ENCODE measurements at places on chromosomes 11 and 22.

DNA sequence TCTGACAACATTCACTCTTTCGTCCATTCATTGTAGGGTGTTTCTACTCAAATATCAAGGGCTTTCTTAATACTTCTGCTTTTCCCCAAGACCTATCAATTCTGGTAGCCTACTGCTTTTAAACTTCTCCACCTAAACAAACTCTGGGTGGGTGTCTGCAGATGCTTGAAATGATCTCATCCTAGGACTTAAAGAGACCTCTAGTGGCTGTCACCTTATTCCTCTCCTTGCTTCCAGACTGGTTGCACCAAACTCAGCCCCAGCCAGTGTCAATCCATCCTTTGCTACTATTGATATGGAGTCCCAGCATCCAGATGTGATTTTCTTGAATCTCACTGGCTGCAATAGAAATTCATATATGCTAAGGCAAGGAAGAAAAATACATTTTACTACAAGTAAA is 274.7 kb downstream of the NXPE2 start:
- no peak for DNase-seq

DNA sequence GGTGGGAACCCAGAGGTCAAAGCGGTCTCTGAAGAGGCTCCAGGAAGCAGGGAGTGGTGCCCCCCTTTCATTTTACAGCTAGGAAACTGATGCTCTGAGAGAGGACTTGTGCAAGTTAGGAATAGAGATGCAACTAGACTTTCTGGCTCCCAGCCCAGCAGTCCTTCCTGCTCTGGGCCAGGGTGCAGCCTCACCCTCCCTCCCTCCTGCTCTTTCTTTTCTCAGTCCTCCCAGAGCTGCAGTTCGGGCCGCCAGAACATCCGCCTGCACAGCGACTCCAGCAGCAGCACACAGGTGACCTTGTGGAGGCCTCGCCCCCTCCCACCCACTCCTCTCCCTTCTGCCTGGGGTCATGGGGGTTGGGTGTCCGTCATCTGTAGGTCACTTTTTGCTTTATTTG is 51.5 kb downstream of the LHFPL7 start:
- no peak for DNase-seq

DNA sequence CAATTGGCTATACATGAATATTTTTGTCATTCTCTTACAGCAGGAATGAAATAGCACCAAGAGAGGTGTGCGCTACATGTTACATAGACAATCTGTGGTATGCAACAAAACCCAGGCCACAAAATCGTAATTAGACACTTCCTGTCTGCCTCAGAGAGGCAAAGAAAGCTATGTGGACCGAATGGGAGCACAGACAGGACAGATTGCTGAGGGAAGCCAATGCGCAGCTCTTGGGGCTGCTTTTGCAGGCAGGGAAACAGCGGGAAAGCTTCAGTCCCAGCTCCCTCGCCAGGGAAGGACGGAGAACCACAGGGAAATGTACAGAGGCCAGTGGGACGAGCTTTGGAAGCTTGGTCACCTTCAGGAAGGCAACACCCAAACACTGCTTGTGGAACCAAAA is 40.9 kb downstream of the SERPINH1 start:
- DNase-seq = no peak

GRCh38 chr11:65776196-65776595 is 4.6 kb downstream of the AP5B1 start:
- no peak for DNase-seq

- DNase-seq = no peak
Measured at GRCh38 chr11:67429038-67429668, 859 bp downstream of the RPS6KB2 start.

GRCh38 chr22:23232094-23232905 is 52.0 kb downstream of the BCR start:
- no peak for DNase-seq

GRCh38 chr11:119416606-119417580 is 6.1 kb downstream of the THY1 start:
- DNase-seq = no peak

DNA sequence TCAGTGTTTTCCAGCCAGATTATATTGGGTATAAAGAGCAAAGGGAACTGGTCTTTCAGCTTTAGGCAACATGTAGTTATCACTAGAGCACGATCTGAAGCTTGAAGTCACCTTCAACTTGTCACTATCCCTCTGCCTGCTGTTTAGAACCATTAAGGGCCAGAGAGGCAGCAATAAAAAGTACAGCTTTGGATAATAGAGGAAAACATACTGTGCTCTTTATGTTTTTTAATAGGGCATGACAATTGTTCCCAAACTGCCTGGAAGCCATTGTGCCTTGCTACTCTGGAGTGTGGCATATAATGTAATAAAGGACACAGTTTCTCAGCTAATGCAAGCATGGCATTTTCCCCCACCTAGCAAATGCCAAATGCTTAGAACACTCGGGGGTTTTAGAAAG is 1912.0 kb upstream of the RAG2 start:
- no peak for DNase-seq

DNA sequence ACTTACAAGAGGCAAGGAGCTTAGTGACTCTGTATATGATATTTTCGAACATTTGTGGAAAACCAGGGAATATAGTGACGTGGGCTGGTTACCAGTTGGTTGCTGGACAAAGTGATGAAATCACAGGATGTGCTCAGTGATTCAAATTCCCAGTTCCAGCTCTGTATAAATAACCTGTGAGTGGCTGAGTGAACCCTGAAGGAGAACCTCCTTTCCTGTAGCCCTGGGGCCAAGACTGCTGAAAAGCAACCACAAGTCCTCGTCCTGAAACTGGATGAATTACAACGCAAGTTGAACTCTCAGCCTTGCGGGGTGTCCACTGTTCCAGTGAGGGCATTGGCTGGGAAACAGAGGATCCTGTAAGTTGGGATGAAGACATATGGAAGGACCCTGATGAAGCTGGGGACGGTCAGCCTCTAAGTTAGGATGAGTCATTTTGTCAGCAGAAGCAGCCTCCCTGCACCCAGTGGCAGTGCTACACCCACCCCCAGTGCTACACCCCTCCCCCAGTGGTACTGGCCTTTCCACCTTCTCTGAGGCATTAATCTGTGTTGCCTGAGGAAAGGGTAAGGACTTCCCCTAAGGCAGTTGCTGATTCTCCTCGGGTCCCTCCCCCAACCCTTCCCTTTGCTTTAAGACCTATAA is 22.0 kb upstream of the CD81 start:
- no peak for DNase-seq

DNA sequence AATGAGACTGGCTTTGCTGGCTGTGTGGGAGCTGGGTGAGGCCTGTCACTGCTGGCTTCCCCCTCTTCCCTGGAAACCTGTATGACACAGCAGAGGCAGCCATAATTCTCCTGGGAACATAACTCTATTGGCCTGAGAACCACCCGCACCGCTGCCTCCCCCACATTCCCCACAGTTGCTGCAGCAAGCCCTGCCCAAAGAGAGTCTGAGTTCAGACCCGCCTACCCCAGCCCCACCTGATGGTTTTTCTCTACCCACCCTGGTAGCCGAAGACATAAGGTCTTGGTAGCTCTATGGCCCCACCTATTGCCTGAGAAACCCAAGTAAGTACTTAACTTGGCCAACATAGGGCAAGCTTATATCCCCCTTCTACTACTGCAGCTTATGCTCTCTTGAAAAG is 174.8 kb downstream of the C11orf91 start:
- DNase-seq = no peak

DNA sequence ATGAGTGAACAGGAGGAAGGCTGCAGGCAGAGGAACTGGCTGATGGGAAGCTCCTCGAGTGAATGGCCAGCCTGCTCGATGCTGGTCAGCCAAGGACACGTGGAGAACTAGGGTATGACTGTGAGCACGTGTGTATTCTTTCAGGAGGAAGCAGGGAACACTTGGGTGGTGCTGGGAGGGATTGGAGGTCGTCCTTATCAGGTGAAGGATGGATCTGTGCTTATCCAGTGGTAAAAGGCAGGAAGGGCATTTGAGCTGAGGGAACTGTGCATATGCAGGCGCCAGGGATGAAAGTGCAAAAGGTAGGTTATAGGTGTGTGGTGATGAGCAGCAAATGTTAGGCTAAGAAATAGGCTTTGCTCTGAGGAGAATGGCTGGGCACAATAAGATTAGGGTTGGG is 9.7 kb upstream of the SLCO2B1 start:
- no peak for DNase-seq

DNA sequence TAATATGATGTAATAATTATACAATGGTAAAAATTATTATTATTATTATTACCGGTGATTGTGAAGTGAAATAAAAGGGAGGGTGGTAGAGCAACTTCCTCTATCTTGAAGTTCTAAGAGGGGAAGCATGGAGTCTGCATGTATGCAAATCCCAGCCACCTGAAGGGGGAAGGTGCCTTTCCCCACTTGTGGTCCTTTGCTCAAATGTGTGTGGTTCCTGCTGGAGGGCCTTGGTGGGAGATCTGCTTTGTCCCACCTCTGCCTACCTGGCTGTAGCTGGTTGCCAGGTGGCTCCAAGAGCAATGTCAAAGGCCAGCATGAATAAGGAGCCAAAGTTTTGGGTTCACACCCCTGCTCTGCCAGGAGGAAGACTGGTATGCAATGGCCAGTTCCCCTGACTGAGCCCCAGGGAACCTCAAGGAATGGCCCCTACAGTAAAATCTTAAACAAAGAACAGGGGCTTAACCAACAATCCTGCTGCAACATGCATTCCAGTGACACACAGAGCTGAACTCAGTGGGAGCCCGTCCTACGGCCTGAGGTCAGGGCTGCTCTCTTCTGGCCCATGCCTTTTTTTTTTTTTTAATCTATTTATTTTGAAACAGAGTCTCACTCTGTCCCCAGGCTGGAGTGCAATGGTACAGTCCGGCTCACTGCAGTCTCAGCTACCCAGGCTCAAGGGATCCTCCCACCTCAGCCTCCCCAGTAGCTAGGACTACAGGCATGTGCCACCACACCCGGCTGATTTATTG is 8.5 kb downstream of the TMEM132A start:
- DNase-seq = no peak

Measured in activated gamma-delta T cell treated with anti-CD3 and anti-CD28 coated beads, Interleukin-2, amount 50 U/mL, for 16 hours (primary cell).